Kidney epithelial cell (primary cell): ENCODE measurements at places on chromosomes 16 and 17. TPM values are rescaled to one million over a fixed set of nuclear protein-coding genes. Genes with fewer than 3 reads are reported as not detected.

GRCh38 chr17:49447628-49448302 is 33.1 kb upstream of the PHB1 start:
- DNase-seq: no peak

DNA sequence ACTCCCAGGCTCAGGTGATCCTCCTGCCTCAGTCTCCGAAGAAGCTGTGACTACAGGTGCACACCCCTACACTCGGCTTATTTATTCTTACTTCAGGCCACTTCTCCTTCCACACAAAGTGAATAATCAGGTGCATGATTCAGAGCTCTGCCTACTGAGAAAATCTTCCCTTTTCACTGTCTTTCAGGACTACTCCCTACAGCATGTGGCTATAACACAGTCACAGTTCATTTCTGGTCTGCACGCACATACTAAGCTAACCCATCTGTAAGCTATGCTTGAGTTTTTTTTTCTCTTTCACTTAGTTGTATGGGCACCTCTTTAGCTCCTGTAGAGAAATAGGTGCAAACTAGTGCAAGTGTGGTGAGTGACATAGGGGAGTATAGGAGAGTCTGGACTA is 7.6 kb upstream of the SLFN5 start:
- DNase-seq: no peak

DNA sequence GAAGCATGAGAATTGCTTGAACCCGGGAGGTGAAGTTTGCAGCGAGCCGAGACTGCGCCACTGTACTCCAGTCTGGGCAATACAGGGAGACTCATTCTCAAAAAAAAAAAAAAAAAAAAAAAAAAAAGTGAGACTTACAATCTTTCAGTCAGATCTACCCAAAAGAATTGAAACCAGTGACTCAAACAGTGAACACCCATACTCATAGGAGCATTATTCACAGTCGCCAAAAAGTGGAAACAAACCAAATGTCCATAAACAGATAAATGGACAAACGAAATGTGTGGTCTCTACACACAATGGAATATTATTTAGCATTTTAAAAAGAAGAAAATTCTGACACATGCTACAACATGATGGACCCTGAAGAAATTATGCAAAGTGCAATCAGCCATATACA is 9.1 kb upstream of the SCNN1B start:
- DNase-seq: no peak

DNA sequence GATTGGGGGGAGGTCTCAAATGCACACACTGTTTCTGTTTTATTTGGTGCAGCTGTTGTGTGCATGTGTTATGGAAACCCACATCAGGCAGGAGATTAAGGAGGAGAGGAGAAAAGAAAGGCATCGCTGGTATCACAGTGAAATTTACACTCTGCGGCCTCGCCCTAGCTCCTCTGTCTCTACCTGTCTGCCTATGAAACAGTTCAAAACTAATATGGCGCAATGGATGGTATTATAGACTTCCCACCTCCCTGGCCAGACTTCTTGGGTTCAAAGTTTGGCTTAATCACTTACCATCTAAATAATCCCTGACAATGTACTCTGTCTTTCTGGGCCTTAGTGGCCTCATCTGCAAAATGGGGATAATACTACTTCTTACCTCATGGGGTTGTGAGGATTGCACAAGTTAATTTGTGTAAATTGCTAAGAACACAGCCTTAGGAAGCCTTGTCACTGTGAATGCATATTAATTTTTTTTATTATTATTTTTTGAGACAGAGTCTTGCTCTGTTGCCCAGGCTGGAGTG is 1.4 kb upstream of the ABCC1 start:
- no peak for DNase-seq

DNA sequence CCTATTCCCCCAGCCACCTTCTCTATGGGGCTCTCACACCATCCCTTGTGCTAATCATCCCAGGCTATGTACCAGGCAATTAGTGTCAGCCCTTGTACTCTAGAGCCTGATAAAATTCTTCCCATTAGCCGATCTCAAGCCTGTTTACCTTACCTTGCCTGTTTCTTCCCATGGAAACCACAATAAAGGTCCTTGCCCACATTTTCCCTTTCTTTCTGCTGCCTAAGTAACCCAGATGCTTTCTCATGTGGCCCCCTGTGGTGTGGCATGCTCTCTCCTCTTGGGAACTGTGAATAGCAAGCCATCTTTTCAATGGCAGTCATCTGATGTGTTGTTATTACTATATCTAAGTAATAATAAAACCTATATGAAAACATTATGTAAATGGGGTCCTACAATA is 265.8 kb upstream of the ELAC2 start:
- no peak for DNase-seq

DNA sequence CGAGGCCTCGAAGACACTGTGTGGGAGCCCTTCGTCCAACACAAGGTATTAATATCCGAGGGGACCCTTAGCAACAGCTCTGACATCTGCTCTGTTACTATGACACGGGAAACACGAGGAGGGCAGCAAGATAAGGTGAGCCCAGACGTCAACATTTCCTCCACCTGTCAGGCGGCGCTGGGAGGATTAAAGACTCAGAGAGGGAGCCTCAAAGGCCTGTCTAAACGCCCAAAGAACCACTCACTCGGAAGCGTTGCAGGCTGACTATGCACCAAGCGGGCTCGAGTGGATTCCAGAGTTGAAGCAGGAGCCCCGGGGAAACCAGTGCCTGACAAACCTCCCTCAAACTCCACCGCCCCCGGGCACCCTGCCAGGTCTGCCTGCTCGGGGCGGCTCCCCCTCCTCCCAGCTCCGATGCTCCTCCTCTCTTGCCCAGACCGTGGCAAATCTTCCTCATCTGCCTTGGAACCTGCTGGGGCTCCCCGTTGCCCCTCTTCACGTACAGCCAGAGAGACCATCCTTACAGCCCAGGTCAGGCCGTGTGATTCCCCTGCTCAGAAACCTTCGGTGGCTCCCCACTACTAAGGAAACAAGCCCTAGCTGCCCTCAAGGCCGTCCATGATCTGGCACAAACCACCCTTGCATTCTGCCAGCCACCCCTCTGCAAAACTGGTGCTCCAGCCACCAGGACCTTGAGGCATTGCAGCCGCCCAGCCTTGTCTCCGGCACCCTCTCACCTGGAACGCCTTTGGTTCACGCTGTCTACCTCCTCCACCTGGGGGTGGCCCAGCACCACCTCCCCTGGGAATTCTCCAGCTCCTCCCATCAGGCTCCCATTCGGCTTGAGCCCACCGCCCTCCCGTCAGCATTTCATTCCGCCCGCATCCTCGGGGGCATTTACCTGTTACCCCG is 16.2 kb downstream of the RPH3AL start:
- DNase-seq: no peak

DNA sequence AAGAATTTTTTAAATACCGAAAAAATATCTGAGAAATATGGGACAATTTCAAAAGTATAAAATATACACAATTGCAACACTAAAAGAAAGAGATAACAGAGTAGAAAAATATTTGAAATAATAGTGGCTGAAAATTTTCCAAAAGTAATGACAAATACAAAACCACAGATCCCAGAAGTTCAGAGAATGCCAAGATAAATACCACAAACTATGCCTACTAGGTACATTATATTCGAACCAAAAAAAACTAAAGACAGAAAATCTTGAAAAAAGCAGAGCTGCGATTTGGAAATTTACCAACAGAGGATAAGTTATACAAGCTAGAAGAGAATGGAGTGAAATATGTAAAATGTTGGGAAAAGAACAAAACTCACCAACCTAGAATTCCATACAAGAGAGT is 191.3 kb upstream of the ELAC2 start:
- no peak for DNase-seq

DNA sequence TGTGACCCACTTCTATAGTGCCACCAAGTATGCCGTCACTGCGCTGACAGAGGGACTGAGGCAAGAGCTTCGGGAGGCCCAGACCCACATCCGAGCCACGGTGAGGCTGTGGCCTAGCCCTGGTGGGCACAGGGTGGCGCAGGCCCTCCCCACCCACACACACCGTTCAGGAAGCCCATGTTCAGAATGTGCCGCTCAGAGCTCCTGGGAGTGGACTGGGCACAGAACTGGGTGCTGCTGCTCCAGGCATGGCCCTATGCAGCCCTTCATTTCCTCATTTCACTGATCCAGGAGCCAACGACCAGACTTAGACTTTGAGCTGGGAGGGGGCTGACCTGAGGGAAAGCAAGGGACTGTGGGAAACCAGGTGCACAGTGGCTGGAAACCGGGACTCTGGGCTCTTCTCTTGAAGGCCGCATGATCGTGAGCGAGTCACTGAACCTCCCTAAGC is 2.4 kb upstream of the MRM1 start:
- no peak for DNase-seq

DNA sequence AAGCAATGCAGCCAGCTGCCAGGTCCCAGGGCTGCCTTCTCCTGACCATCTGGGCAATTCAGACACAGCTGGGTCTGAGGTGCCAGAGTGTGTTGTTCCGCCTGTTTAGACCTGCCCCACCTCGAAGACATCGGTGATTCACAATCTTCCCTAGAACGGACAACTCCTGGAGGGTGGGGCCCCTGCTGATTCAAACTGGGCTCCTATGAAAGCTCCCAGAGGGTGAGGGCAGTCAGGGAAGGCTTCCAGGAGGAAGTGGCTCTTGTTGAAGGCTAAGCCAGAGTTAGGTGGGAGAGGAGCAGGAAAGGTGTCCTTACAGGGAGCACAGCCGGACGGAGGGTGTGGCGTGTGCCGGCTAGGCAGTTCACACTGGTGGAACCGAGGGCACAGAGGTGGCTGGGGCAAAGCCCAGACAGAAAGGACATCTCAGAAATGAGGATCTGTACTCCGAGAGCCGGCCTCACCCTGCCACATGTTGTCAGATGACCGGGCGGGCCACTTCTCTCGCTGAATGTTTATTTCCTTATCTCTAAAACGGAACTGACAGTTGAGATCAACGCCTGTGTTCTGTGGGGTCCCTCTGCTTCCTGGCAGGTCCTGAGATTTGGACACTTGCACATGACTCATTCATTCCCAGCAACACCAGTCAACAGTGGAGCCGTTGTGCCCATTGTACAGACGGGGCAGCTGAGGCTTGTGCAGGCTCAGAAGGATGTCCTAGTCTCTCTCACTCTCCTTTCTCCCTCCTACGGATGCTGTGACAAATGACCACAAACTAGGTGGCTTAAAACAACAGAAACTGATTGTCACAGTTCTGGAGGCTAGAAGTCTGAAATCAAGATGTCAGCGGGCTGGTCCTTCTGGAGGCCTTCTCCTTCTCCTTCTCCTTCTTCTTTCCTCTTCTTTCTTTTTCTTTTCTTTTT is 26.9 kb upstream of the LITAF start:
- no peak for DNase-seq

DNA sequence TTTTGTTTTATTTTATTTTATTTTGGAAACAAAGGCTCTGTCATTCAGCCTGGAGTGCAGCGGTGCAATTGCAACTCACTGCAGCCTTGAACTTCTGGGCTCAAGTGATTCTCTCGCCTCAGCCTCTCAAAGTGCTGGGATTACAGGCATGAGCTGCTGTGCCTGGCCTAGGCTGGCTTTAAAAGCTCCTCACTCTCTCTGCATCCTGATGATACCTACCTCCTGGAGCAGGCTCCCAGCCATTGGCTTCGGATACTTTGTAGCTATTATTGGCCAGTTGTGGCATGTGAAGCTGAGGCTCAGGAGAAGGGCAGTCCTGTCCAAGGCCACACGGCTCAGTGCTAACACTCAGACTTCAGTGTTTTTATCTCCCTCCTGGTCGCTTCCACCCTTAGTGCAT is 158.0 kb downstream of the SEC14L1 start:
- no peak for DNase-seq

- DNase-seq: no peak
Observed at GRCh38 chr17:72416054-72416675, 295.3 kb downstream of the SOX9 start.

DNA sequence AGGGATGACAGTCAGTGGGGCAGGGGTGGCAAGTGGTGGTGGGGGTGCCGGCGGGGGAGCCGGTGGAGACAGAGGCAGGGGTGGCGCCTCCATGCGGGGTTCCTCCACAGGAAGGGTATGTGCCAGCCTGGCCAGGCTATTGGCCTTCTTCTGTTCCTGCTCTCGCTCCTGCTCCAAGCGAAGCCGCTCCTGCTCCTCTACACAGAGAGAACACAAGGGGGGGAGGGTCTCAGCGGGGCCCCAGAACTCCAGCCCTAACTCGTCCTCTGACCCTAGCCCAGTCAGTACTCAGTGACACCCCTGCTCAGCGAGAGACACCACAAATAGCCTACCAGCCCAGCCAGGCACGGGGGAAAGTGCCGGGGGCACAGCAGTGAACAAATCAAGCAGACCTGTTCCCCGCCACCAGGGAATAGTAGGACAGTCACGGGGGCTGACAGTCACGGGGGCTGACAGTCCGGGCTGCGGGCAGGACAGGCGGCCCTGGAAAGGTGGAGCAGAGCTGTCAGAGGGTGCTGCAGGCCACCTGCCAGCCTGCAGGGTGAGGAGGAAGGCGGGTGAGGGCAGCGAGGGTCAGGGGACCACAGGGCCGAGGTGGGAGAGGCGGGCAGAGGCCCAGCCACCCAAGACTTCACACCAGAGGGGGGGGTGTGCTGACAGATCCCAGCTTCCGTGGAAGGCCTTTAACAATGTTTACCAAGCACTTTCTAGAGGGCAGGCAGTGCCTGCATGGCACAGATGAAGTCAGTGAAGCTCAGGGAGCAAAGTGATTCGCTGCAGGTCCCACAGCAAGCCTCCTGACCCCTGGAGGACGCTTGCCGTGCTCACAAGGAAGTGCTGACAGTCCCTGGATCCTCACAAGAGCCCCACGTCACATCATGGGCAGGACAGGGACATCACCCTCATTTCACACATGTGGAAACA is 5.3 kb downstream of the MNT start:
- DNase-seq: no peak

DNA sequence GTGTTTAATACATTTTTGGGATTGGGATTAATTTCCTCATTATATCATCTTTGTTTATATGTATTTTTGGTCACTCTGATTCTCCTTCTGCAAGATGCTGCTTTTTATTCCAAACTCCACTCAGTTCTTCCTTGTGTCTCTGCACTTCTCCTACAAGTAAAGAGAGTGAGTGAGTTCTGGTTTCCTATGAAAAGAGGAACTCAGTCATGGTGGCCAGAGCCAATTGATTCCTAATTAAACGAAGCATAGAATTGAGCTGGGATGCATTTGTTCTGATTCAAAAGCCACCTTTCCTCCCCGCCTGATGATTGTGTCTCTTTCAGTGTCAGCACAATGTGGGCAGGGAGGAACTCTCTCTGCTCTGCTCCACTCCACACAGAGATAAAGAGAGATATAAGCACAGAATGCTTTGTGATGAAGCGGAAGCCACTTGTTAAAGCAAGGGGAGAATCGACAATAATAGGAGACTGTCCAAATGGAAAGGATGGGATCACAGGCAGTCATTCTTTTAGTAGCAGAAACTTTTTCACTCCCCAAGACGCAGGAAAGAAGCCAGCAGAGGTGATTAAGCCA is 121.3 kb upstream of the GOT2 start:
- no peak for DNase-seq

KRTAP4-5 gene
- total RNA-seq: not detected in 2 replicates

DNAH2 gene
- 0.04 TPM in 1 of 2 replicates, not detected in the other for total RNA-seq

PIP4K2B gene
- 34.8 and 53.3 TPM in 2 replicates for total RNA-seq

SLC35G3 gene
- total RNA-seq: not detected in 2 replicates

ITGB3 gene
- 174 and 183 TPM in 2 replicates for total RNA-seq

KRT222 gene
- not detected in 2 replicates for total RNA-seq

IRF8 gene
- 2.2 and 5.4 TPM in 2 replicates for total RNA-seq

PRSS33 gene
- total RNA-seq: not detected in 2 replicates
